IMR-90 (cell line): ENCODE measurements at places on chromosomes 3 and 15.

DNA sequence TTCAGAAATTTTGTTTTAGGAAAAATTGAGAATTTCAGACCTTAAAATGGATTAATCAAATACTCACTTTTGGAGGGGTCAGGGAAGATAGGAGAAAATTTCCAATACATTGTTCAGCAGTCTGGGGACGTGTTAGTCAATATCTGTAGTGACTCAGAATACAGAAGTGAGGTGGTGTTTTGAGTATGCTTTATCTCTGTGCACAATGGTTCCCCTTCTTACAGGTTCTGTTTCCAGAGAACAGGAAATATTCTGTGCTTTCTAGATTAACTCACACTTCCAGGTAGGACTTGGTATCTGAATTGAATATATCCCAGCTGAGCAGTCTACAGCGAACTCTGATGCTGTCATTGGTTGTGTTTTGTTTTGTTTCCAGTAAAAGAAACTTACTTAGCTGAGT, 30.7 kb upstream of the CCDC54 start:
- DNase-seq: no peak

DNA sequence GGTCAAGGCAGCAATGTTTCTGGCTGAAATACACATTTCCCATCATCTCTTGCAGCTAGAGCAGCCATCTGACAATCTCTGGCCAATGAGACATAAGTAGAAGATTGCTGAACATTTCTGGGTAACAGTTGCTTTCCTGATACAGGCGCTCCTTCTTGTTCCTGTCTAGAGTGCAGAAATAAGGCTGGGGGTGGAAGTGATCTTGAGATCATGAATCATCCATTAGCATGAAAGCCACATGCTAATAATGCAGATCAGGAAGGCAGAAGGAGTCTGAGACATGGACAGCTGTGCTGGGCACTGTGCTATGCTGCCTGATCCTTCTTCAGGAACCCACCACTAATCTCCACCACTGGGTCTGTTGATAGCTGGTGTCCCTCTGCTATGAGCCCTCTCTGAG, 14.8 kb upstream of the TMEM108 start:
- DNase-seq: no peak

- no peak for DNase-seq
Measured at GRCh38 chr3:8472549-8472948, 29.1 kb upstream of the LMCD1 start.

DNA sequence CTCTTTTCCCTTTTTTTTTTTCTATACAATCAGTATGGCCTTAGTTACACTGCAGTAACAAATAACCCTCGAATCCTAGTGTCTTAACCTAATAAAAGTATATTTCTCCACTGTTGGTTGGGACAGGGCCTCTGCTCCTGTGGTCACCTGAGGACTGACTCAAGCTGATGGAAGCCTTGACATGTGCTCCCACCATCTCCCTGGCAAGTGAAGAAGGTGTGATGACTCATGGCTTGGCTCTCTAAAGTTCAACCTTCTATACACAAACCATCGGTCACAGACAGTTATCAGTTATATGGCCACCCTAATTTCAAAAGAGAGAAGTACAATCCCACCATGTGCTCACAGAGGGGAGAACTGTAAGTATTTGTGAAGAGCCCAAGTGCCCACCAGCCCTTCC, 65.8 kb upstream of the CACNA2D3 start:
- no peak for DNase-seq

DNA sequence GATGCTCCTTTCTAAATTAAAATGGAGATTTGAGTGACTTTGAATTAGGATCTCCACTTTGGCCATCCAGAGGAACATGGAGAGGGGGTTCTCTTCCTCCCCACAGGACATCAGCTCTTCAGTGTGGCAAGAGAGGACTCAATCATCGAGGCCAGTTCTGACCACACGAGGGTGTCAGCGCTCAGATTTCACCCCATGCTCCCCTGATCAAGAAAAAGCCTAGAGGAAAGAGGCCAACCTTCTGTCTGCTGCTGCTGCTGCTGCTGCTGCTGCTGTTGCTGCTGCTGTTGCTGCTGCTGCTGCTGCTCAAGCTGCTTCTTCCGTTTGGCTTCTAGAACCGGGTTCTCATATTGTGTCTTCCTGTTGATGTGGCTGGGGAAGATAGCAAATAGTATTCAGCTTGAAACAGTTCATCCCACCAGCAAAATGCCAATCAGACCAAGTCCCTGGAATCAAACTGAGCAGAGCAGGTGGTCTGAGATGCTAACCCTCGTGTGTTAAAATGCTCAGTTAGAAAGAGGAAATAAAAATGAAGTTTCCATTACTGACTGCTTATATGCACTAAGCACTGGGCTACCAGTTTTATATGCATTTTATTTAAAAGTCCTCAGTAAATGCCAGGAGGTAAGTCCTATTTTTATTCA, 599.0 kb downstream of the MAGI1 start:
- DNase-seq: peak; percentile 74

DNA sequence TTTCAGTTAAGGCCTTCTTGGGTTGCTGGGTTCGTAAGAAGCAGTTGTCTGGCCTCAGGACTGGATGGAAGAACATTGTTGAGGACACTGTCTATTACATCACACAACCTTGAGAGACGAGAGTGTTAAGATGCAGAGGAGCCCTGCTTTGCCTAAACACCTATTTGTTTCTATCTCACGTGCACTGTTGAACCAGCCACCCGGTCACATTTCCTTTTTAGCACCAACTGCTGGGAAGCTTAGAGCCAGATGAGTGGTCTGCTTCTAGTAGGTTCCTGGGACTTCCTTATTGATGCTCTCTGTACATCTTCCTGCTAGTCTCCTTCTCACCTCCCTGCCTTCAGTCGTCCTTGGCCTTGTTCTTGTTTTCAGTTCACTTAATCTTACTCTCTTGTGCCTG, 22.3 kb downstream of the CAND2 start:
- DNase-seq: no peak

DNA sequence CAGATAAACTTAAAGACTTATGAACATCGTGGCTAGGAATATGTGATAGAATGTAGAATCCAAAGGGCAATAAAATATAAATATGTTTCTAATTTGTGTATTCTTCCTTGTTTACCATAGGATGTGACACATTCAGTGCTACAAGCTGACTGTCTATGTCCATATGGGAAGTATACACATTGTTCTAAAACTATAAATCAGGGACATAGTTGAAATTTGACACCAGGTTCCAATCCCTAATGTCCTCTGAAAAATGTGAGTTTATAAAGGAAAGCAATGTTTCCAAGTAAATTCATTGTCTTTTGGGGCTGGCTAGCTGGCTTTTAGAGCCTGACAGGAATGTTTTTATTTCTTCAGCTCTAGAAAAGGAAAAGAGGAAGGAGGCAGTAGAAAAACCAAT, 273.6 kb downstream of the CNTN4 start:
- no peak for DNase-seq

DNA sequence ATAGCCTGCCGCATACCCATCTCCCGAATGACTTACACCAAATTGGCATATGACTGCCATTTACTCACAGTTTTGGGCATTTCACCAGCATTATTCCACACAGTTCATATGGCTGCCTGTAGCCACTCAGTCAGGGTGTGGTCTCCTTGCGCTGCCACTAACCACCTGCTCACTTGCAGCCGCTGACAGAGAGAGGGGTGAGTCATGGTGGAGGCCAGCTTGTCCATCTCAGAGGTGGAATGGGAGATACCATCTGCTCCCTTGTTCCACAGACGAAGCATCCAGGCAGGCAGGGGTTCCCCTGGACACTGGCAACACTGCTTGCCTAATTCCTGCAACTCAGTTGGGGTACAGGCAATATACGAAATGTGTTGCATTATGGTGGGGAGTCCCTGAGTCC, 15.6 kb downstream of the CCRL2 start:
- DNase-seq: peak; percentile 13

DNA sequence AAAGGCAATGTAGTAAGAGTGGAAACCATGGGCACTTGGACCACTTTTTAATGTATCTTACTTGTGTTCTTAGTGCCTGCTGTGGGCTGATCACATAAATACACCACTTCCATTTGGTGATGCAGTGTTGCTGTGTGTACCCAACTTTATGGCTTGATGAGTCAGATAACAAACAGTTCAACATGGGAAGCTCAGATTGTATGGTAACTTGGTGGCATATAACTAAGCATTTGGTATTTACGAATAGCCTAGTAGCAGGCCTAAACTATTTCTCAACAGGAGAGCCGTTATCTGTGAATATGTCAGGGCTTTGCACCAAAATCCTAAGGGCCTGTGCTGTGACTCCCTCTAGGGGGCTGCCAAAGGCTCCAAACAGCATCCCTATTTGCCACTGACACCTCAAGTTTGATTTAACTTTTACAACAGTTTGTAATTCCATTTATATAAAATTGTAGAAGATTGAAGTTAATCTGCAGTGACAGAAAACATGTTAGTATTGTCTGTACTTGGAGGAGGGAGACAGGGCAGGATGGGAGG, 640.4 kb upstream of the CADM2 start:
- no peak for DNase-seq

DNA sequence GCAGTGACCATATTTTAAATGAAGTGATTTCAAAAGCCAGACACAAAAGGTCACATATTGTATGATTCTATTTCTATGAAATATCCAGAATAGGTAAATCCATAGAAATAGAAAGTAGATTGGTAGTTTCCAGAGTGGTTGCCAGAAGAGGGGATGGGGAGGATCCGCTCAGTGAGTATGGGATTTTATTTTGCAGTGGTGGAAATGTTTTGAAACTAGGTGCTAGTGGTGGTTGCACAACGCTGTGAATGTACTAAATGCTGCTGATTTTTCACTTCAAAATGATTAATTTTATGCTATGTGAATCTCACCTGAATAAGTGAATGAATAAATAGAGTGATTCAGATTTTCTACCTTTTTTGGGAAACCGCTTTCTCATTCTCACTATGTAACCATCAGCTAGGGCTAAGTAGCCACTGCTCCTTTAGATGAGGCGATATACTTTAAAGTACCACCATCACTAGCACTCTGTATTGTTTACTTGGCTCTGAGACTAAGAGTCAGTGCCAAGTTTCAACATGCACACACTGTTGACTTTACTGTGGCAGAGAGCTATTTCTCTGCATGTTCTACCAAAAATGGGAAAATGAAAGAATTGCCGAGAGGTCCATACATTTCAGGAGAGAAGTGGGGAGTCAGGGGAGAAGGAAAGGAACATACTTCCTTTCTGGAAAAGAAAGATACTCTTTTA, 90.7 kb upstream of the GOLIM4 start:
- DNase-seq: peak; percentile 16

DNA sequence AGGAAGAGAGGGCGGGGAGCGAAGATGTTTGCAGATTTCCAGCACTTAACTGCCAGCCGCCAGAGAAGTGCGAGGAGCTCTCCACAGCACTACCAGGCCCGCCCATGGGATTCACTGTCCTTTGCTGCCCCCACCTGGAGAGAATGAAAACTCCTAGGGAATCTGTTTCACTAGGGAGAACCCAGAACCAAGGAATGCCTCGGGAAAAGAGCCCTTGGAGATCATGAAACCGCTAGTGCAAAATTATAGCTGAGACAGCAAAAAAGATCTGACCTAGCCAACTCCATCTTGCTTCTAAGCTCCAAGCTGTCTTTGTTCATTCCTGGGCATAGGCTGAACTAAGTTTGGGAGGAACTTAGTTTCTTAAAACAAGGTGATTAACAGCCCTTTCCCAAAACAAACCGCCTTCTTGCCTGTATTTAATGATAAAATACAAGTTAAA, 82.6 kb upstream of the GCNT3 start:
- DNase-seq: peak; percentile 81

DNA sequence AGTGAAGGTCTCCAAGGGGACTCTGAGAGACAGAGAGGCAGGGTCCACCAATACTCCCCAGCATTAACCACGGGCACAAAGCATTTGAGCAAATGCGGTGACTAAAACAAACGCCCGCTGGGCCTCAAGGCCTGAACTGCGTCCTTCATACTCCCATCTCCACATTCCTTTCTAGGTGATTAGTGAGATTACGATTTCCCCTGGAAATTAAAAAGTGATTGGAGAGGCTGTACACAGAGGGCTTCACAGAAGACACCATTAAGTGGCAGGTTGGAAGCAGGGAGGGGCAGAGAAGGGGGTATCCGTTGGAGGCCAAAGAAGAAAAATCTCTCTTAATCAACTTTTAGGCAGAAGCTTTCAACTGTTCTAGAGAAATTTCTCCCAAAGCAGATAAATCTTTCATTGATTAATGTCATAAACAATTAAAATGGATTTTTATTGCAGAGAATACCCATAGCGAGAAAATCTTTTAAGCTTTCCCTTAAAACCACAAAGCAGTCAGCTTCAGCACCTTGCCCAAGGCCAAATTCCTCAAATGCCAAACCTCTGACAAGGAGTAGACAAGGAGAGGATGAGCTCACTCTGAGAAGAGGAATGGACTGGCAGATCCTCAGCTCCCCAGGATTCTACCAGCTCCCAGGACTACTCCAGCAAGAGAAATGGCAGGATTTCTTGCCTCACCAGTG, 38.2 kb downstream of the MB21D2 start:
- peak; percentile 96 for DNase-seq

DNA sequence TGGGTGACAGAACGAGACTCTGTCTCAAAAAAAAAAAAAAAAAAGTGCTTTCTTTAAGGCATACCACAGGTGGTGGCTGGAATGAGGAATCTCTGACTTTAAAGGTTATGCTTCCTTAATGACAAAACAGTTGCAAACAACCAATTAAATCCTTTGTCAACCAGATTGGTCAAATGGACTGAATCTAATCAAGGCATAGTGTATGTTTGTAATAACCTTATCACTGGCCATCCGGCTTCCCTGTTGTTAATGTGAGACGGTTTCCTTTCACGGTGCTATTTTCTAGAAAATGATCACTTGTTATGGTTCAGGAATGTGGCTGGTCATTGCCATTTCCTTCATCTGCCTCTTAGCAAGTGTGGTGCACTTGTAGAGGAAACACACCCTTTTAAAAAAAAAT, 75.9 kb downstream of the FLNB start:
- peak; percentile 31 for DNase-seq

DNA sequence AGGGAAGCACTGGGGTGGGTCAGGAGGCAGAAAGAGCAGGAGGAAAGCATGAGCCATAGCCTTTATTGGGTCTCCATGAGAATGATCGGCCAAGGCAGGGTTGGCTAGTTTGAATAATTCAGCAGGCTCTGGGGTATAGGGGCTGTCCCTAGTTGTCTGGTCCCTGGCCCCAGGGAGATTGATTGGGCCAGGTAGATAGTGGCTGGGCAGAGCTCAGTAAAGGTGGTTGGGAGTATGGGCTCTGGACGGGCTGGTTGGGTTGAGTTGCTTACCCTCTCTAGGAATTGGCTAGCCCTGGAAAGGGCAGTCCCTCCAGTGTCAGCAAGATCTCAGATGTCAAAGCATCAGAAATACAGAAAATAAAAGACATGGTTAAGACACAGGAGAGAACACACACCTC, 148.1 kb downstream of the SHQ1 start:
- DNase-seq: no peak

GRCh38 chr15:22226034-22226790, 145.9 kb downstream of the OR4M2 start:
- DNase-seq: no peak

DNA sequence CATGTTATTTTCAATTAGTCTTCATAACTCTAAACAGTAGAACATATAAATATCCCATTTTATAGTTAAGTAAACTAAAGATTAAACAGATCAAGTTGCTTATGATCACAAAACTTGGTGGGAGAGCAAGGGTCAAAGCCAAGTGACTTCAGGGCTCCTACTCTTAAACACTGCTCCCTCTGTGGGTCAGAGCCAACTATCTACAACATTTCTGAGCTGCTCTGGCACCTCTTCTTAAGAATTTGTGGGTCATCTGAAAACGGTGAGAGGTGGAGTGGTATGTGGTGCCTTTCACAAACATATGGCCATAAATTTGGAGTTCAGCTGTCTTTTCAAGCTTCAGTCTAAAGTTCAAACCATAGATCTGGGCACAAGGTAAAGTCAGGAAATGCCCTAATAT, 10.9 kb downstream of the ATG3 start:
- DNase-seq: no peak

- DNase-seq: no peak
Measured at GRCh38 chr3:172696357-172696756, 14.5 kb downstream of the NCEH1 start.
